Activated naive CD4-positive, alpha-beta T cell (primary cell): ENCODE measurements at places on chromosomes 3 and 15.

- DNase-seq: no peak
Measured at GRCh38 chr3:159583662-159584061, 405.0 kb upstream of the IL12A start.

- no peak for DNase-seq
Measured at GRCh38 chr15:89794627-89795241, 18.6 kb downstream of the MESP2 start.

DNA sequence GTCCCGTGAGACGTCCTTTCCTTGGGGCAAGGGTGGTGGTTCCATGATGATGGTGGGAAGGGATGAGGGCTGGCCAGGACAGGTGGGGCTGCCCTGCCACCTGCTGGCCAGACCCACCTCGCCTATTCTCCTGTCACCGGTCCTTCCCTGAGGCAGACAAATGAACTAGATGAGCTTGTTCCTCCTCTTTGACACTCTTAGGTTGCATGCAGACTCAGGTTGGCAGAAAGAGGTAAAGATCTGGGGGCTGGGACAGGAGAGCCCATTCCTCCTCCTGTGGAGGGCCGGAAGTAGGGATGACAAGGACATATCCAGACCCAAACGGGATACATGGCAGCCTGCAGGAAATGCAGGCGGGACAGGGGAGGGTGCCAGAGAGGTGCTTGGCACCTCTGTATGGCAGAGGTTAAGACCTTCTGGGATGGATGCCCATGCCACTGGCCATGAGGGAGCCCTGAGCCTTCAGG is 38.6 kb downstream of the ACSBG1 start:
- DNase-seq: no peak

GRCh38 chr15:48632651-48633050 is 12.9 kb downstream of the FBN1 start:
- DNase-seq: no peak

GRCh38 chr3:128282380-128283196 is 129.3 kb downstream of the EEFSEC start:
- no peak for DNase-seq

DNA sequence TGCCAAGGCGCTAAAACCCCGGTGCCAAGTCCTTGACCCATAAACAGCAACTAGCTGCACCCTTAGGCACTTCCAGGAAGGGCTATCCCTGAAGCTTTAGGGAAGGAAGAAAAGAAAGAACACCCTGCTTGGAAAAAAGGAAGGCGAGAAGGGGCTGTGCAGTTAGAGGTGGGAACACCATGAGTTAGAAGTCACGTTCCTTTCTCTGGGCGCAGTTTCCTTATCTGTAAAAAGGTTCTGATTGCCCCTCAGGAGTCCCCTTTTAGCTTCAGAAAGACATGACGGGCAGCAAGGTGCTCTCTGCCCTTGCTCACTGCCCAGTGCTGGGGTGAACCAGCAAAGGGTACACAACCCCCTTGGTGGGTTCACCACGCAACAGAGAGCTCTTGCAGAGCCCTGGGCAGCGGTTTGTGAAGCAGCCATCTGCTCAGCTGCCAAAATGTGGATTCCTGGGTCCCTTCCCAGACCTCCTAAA is 798 bp downstream of the GCHFR start:
- no peak for DNase-seq

DNA sequence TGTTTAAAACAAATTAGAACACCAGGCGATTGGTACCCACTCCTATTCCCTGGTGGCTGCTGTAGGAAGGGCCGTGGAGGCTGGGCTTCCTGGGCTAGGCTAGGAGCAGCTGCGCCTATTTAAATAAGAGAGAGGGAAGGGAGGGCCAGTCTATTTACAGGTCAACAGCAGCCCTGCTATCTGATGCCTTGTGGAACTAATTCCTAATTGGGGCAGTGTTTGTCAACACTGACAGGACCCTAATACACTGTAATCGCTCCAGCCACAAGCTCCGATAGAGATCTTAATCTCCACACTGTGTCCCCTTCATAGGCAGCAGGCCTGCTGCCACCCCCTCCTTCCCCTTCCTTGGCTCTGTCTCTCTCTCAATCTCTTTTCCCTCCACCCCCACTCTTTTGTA is 116.9 kb upstream of the SOX14 start:
- no peak for DNase-seq

- no peak for DNase-seq
Measured at GRCh38 chr3:11329777-11330176, 57.6 kb downstream of the ATG7 start.

DNA sequence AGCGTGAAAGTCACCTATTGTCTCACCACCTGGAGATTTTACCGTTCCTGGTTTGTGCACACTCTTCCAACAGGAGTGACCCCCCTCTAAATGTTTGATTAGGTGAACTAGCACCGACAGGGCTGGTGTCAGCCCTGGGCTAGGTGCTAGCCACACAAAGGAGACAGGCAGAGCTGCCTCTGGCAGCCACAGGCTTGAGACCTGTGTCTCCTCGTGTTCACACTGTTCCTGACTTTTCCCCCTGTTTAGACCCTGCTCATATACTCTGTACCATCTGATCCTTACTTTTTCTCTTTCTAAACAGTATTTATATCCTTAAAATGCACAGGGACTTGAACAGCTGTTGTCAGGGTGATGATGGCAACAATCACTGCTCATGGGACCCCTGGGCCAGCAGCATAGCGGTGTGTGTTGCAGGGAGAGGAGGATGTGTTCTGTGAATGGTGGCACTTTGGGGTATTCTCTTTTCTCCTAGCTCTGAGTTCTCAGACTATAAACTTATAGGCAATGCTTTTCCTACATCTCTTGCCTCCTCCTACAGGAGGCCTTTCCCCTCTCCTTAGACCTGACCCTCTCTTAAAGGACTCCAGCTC is 5.5 kb downstream of the CD80 start:
- no peak for DNase-seq

- DNase-seq: no peak
Measured at GRCh38 chr3:143830063-143830462, 18.2 kb downstream of the SLC9A9 start.

DNA sequence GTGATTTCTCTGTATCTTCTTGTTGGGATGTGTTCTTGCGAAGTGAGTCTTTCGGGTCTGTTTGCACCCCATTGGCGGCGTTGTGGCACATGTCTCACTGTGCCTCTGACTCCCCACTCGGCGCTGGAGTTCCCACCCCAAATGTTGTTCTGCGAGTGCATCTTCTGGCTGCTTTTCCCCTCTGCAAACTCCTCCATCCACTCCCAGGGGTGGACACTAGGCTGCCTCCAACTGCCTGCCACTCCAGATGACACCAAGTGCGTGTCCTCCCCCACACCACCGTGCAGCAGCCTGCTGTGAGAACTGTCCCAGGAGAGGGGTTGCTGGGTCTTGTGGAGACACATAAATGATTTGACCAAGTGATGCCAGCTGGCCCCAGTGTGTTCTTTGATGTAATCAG is 17.6 kb downstream of the EFCC1 start:
- no peak for DNase-seq

DNA sequence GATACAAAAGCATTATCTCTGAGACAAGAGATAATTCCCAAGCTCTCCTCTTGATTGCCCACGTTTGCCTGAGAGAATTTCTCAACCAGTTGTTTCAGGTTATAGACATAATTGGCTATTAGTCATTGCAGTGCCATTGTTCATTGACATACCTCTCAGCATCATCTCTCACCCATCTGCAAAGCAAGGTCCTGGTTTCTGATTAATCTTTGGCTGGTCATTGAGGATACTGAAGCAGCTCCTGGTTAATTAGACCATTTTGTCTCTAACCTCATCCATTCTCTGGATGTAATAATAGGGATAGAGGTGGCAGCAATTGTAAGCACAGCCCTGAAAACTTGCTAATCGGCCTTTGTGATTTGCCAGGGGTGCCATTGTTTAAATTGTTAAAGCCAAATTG is 104.2 kb downstream of the CNTN6 start:
- no peak for DNase-seq

- DNase-seq: no peak
Measured at GRCh38 chr15:77480859-77481633, 60.4 kb downstream of the HMG20A start.

- DNase-seq: no peak
Measured at GRCh38 chr3:109803274-109803673, 465.9 kb upstream of the DPPA4 start.

DNA sequence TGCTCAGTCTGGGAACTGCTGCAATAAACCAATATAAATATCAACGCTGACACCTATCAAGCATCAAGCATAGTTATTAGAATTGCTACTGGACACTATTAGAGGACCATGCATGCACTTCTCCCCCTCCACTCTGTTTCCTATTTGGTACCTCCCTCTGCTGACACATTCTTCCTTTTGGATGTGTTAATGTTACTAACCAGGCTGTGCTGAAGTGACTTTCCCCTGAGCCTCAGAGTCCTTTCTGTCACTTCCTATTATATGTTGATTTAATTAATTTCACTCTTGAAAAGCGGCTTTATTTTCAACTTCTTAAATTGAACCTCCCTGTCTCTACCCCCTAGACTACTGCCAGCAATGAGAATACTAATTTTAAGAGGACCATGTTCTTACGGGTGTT is 379.1 kb downstream of the MCTP2 start:
- DNase-seq: no peak

- no peak for DNase-seq
Measured at GRCh38 chr3:64505419-64505818, 182.4 kb downstream of the ADAMTS9 start.

GRCh38 chr15:66600240-66600627 is 34.4 kb upstream of the LCTL start:
- DNase-seq: no peak

DNA sequence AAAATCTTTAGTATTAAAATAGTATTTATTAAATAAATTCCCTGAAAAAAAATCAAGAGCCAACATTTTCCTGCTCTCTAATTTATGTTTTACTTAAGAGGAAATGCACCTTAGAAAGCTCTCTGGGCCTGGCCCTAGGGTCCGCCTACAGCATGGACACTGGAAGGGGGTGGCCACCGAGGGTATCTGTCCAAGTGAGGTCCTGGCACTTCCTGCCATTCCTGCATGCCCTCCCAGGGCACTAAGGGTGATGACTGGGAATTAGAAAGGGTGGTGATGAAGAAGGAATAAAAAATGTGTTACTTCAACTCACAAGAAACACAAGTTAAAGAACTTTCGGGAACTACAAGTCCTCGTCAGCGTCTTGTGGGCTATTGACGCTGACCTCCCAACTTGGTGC is 92.8 kb downstream of the MAGI1 start:
- DNase-seq: no peak

GRCh38 chr3:46422617-46423016 is 15.6 kb downstream of the CCRL2 start:
- DNase-seq: no peak

DNA sequence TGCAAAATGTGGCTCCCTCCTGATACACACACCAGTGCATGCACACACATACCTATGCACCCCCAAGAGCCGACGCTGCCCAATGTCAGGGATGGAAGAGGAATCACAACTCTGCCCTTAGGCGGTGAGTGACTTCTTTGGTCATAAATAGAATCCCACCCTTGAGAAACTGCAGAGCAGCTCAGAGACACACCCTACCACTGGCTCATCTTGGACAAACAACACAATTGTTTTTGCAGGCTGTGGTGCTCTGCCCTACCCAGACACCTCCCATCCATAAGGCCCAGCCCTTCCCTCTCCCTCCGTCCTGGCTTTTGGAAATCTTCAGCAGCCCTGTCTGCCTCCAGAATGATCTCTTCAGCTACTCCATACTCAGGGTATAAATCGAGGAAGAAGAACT is 73.8 kb upstream of the HRH1 start:
- no peak for DNase-seq

DNA sequence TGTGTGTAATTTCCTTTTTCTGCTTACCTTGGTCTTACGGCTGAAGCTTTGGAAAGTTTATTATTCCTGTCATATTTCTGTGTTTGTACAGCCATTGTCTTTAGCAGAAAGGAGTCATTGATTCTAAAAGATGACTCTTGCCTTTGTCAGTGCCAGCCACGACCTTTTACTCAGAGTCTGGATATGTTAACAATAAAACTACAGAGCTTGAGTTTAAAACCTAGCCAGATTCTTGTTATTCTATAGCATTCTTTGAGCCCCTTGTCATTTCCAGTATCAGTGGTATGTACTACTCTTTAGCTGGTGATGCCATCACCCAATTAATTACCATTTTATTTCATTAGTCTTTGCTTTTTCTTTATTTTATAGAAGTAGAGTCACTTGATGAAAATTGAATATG is 142.4 kb downstream of the TCF12 start:
- no peak for DNase-seq

DNA sequence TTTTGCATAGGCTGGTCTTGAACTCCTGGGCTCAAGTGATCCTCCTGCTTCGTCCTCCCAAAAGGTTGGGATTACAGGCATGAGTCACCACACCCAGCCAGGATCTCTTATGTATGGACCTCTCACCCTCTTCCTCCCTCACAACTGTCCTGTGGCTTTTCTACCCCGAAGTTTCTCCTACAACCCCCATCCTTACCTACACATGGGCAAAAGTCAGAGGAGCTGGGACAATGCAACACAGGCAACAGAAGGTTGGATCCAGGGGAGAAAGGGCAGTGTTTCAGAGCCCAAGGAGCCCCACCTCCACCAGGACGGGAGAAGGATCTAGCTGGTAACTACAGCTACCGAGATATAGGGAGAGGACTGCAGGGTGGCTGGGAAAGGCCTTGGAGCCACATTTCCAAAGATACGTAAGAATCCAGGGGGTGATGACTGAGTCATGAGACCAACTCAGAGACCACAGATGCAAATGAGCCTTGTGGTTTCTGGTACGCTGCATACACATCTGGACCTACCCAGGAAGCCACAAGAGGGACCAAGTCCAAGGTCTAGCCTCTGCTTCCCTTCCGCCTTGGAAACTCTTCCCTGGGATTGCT is 13.6 kb downstream of the IGDCC4 start:
- no peak for DNase-seq

GRCh38 chr3:49747792-49748480 is 24.2 kb upstream of the GMPPB start:
- DNase-seq: no peak

DNA sequence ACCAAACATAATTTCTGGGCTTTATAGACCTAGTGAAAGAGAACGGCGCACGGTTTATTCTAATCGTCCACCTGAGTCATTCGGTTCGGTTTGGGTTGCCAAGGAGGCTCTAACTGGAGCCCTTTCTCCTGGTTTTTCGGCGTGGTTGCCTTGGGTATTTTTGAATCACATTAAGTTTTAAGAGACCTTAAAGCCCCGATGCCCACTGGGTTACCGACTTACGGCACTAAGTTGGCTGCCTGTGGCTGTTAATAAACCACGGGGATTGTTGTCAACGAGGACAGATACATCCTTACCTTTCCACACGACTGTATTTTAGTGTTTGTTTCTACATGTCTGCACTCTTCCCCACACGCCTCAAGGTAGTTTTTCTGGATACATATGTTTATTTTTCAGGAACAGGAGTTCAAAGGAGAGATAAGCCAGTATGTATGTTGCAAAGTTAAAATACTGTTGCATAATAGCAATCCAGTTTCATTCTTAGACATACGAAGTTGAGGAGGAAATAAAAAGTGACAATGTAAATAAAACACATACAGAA is 1.2 kb upstream of the ANP32A start:
- DNase-seq: no peak

- DNase-seq: no peak
Measured at GRCh38 chr15:27119695-27120266, 148.8 kb downstream of the GABRG3 start.

- no peak for DNase-seq
Measured at GRCh38 chr15:49494842-49495241, 71.8 kb downstream of the FGF7 start.

GRCh38 chr3:148234536-148234935 is 463.2 kb upstream of the AGTR1 start:
- no peak for DNase-seq
